ENCODE measurements at places on chromosomes 7 and 10.

GRCh38 chr7:135817583-135817982 is 69.0 kb upstream of the FAM180A start:
- no peak for DNase-seq

DNA sequence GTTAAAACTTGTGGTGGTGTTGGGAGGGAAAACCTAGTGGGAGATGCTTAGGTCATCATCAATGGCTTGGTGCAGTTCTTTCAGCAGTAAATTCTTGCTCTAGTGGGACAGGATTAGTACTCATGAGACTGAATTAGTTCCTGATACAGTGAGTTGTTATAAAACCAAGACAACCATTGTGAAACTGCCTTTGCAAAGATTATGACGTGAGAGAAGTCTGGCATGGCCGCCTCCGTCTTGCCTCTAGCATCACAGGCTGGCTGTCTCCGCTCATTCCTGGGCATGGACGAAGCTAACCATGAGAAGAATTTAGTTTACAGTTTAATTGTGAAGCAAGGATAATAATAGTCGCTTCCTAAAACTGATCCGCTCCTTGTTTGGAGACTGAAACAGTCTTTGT is 186.4 kb downstream of the KIF20B start:
- no peak for DNase-seq

DNA sequence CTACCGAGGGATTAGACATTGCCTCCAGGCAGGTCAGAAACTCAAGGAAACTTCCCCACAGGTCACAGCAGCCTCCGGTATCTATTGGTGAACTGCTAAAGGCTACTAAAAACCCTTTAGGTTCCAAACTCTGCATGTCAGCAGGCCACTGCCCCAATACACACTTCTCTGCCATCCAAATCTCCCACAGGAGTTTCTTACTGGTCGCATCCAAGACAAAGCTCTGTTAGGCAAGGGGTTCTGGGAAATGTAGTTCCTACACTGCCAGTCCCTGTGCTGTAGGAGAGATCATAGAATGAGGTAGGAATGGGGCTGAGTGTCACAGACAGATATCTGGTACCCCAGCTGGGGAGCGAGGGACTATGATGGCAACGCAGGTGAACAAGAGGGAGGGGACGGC is 757.0 kb upstream of the C7orf33 start:
- DNase-seq = no peak

DNA sequence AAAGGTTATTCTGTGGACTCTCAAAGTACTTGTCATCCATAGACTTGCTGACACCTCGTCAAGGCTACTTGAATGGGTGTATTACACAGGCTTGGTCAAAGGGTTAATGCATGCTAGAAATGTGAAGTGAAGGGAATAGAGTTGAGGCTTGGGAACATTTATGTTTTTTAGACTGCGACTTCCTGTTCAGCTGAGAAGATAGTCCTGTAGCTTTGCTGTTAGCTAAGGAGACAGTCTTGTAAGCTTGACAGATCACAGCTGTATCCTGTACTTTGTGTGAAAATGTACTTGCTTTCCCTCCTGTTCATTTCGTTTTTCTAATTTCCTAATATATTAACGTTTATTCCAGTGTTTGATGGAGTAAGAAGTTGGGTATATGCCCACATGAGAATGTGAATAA is 52.1 kb downstream of the ADD3 start:
- DNase-seq = no peak

DNA sequence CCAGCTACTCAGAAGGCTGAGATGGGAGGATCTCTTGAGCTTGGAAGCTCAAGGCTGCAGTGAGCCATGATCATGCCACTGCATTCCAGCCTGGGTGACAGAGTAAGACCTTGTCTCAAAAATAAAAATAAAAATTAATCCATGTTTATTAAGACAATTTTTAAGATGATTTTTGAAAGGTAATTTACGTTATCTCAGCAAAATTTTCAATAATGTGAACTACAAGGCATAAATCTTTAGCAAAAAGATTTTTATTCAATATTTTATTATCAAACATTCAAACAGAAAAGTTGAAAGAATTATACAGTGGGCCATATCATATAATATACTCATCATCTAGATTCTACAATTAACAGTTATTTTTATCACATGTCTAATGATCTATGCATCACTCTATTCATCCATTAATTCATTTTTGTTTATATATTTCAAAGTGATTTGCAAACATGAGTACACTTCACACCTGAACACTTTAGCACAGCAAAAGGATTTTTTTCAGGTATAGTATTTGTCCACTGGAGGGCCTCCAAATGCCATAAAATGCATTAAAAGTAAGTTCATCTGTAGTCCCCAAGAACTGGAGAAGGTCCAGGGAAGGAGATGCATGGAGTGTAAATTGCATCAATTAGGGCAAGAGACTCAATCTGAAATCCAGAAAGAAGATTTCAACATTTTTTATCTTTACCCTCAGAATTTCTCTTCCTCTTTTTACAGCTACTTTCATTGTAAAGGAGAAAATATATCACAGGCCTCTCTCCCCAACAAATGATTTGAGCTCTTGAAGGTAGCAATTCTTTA is 38.6 kb upstream of the RSBN1L start:
- DNase-seq = no peak

DNA sequence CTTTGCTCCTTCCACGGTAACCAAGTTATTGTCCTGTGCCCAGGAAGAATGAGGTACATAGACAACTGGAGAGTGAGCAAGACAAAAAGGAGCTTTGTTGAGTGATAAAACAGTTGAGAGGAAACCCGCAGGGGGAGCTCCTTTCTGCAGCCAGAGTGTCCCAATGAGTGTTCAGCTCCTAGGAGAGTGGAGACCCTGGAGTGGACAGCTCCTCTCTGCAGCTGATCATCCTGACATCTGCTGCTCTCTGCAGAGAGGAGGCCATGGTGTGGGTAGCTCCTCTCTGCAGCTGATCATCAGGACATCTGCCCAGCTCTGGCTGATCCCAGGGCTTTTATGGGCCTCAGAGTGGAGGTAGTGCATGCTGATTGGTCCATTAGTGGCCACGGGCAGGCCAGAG is 53.4 kb upstream of the PCDH15 start:
- no peak for DNase-seq

GRCh38 chr7:69283421-69283820 is 314.9 kb upstream of the AUTS2 start:
- DNase-seq = no peak

DNA sequence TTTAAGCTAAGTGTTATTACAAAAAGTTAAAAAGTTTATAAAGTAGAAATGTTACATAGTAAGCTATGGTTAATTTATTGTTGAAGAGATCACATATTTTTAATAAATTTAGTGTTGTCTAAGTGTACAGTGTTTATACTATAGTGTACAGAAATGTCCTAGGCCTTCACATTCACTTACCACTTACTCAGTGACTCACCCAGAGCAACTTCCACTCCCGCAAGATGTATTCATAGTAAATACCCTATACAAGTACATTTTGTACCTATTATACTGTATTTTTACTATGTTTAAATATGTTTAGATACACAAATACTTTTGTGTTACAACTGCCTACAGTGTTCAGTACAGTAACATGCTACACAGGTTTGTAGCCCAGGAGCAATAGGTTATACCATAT is 69.2 kb downstream of the DNAJC1 start:
- DNase-seq = no peak

- no peak for DNase-seq
Measured at GRCh38 chr10:29555091-29555745, 79.6 kb downstream of the SVIL start.

DNA sequence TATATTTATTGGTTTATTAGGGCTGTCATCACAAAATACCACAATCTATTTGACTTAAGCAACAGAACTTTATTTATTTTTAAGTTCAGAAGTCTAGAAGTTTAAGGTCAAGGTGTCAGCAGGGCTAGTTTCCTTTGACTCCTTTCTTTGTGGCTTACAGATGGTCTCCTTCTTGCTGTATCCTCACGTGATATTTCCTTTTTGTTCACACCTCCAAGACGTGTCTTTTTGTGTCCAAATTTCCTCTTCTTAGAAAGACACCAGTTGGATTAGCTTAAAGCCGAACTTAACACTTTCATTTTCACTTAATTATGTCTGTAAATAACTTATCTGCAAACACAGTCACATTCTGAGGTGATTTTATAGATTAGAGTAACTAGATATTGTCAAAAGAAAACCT is 631.4 kb upstream of the POT1 start:
- DNase-seq = no peak

GRCh38 chr10:76869931-76870330 is 767.7 kb downstream of the KCNMA1 start:
- no peak for DNase-seq

GRCh38 chr7:107860981-107861652 is 29.9 kb upstream of the DLD start:
- no peak for DNase-seq

- DNase-seq = peak; percentile 70
Measured at GRCh38 chr7:43590862-43591557, 8.1 kb downstream of the STK17A start.

GRCh38 chr10:107740962-107741690 is 576.6 kb upstream of the SORCS1 start:
- no peak for DNase-seq

DNA sequence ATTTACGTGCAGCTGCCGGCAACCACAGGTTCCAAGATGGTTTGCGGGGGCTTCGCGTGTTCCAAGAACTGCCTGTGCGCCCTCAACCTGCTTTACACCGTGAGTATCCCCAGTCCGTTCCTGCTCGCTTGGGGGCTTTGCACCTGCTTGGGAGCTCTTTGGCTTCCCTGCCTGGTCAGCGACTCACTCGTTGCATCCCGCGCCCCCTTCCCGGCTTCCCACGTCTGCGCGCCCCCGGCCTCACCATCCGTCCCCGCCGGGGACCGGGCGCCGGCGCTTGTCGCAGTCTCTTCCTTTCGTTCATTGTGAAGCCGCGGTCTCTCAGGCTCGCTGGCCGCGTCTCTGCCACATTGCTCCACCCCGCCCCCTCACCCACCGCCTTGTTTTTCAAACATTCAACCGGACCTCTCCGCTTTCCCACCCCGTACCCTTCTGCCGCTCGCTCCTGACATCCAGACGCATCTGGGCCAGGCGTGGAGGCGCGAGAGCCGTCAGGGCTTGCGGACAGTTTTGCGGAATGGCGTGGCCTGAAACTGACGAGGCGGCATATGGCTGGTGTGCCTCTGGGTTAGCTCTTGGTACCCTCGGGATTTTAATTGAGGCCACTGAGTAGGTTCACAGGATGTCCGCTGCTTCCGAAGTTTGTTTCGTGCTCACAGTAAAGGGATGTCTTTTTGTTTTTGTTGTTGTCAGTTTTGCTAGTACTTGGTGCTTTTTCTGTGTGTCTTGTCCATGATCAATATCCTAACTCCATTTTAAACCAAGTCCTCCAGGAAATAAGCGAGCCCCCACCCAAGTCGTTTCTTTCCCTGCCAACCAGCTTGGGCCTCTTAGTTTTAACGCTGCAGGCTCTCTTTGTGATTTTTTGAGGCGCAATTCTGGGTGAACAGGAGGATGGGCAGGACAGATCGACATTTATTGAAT is 639 bp downstream of the TSPAN13 start:
- no peak for DNase-seq

DNA sequence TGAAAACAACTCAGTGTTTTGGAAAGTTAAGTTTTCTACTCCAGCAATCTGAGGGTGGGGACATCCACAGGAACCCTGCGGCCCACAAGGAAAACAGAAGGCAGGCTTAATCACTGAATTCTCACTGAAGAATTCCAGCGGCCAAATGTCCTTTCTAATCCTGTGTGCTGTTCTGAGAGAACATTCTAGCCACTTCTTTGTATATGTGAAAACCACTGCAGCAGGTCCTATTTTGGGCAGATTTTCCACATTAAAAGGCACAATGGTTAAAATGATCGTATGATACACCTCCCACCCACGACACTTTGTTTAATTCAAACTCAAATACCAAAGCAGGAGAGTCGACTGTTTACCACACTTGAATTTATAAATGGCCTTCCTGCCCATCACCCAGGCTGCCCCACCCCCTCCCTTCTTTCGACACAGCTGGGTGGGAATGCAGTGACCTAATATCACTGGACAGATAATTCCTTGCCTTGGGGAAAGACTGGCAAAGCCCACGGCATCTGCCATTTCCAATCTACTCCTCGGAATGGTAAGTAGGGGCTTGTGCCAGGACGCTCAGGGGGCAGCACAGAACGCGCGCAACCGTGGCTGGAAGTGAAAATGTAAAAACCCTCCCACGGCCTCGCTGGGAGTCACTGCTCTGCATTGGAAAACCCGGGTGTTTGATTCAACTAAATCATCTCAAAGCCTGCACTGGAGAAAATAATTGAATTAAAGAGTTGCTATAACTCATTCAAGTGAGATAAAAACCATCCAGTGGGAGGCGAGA is 67.0 kb downstream of the CTBP2 start:
- no peak for DNase-seq

DNA sequence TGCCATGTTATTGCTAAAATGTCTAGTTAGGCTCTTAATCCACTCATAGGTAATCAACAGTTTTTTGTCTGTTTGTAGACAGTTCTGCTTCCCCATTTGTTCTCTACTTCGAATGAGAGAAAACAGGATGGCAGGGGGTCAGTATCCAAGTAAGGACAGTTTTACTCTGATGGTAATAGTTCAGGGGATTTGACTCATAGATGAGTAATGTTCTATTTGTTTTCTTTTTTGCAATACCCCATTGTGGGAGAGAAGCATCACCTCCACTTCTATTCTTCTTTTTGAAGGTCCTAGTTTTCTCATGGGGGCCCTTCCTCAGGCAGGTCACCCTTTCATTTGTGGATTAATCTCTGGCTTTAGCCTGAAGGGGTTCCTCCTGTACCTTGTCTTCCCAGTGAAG is 13.9 kb downstream of the PCLO start:
- DNase-seq = no peak

DNA sequence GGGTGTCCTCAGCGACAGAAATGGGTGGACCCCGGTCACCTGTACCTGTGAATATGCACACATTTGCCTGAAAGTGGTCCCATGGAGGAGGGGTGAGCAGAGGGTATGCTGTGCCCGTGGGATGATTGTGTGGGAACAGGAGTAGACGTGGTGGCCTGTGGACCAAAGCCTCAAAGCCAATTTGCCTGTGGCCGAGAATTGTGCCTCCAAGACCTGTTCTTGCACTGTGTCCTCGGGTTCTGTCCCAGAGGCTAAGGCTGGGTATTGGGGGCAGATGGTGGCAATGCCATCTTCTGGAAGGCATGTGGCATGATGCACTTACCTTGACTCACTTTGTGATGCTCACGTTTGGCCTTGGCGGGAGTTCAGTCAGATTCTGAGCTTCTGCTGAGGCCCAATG is 351.0 kb downstream of the TCERG1L start:
- DNase-seq = no peak

Data from T-helper 2 cell treated with Interferon-gamma antibody and Interleukin-4, amounts not matched to agents 5 μg/mL and 100 μg/mL, for 36 hours (primary cell).